ENCODE measurements at places on chromosomes 1 and 21. TPM values are rescaled to one million over a fixed set of nuclear protein-coding genes. Genes with fewer than 3 reads are reported as not detected.

Gene ACTL8
- total RNA-seq = not detected

Gene PSRC1
- total RNA-seq = 1.2 TPM

Gene ZNF669
- total RNA-seq = 11.6 TPM

GRCh38 chr1:215631489-215631888 lies 64.4 kb downstream of the KCTD3 start:
- DNase-seq = no peak

DNA sequence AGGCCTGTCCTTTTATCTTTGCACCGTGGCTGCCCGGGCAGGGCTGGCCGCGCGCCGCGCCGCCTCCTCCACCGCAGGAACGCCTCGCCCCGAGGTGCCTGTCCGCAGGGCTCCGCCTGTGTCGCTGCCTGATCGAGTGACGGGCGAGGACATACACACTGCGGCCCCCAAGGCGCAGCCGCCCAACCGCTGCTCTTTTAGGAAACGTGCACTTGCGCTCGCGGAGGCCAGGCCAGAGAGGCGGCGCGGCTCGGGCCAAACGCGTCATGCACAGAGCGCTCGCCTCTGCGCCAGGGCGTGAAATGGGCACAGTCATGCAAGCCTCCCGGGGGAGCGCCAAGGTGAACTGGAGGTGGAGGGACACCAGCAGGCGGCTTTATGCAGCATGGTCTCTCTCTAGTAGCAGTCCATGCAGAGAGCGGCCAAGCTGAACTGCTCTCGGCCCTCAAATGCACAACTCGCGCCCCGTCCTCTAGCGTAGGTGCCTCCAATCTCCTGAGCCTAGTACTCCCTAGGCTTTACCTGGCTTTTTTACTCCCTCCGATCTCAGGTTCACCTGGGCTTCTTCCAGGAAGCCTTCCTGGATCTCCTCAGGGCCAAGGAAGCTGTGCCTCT lies 12.9 kb downstream of the TRABD2B start:
- no peak for DNase-seq

DNA sequence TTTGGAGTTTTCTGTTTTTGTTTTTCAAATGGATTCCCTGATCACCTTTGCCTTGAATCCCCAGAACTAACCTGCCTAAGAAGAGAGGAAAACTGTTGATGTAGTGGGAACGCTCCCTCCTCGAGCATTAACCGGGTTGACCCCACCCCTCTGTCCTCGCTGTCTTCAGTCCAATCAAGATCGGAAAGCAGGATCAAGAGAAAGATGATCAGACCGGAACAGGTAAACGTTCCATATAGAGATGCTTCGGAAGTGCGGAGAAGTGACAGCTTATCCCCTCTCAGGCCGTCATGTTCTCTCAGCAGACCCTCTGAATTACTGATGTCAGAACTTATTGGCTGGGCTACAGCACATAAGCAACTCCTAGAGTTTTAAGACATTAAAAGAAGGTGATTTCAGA lies 800 bp upstream of the FAM163A start:
- DNase-seq = no peak

DNA sequence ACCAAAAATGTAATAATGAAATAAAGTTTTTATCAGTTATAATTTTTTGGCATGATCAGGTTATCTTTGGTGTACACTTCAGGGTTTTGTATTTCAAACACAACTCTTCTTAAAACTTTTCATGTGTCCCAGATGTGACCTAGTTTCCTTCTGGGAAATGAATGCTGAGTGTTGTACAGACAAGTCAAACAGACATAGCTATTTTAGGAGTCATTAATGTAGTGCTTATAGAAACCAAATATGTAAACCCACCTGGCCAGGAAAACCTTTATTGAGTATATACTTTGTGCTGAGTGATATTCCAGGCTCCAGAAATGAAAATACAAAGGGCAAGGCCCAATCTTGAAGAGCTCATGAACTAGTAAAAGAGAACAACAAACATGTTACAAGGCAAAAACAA lies 25.9 kb upstream of the HOOK1 start:
- DNase-seq = no peak

DNA sequence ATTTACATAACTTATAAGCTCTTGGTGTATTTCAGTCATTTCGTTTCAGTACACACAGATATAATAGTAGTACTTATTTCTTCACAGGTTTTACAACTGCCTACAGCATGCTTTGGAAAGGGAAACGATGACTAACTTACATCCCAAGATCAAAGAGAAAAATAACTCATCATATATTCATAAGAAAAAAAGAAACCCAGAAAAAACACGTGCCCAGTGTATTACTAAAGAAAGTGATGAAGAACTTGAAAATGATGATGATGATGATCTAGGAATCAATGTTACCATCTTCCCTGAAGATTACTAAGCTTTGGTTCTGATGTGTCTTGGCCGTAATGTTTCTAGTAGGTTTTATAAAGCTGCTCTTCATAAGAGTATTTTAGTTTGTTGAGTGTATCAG lies 30.9 kb downstream of the TYW3 start:
- no peak for DNase-seq

GRCh38 chr1:230048322-230048721 lies 18.7 kb upstream of the GALNT2 start:
- no peak for DNase-seq

- no peak for DNase-seq
These were observed 88.4 kb downstream of the SDCCAG8 start for GRCh38 chr1:243343970-243344937.

GRCh38 chr1:26221094-26221493 lies 12.9 kb upstream of the CEP85 start:
- no peak for DNase-seq

GRCh38 chr21:33481314-33481943 lies 1.7 kb upstream of the TMEM50B start:
- no peak for DNase-seq

- no peak for DNase-seq
These were observed 5.8 kb downstream of the C21orf58 start for GRCh38 chr21:46317710-46318463.

- DNase-seq = no peak
These were observed 24.2 kb upstream of the NPL start for GRCh38 chr1:182765391-182765790.

DNA sequence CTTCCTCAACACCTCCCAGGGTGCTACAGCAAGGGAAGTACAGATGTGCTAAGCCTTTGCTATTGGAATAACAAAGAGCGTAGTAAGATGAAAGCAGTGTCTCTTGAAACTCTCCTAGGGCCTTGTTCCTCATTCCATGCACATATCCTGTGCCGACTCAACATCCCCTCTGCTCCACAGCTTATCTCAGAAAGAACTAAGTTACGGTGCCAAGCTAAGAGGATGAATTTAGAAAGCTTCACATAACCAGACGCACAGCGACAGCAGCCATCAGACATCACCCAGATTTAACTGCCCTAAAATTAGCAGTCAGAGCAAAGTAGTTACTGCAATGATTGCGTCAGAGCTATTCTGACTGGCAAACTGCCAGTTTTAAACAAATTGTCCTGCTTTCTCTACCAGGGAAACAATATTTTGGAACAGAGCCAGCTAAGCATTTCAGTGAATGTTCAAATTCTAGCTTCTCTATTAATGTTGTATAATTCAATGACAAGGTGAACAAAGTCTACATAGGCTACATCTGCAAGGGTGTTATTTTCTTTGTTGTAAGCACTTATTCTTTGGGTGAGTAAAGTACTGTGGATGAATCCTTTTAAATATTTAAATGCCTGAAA lies 9.5 kb downstream of the SIPA1L2 start:
- DNase-seq = no peak

DNA sequence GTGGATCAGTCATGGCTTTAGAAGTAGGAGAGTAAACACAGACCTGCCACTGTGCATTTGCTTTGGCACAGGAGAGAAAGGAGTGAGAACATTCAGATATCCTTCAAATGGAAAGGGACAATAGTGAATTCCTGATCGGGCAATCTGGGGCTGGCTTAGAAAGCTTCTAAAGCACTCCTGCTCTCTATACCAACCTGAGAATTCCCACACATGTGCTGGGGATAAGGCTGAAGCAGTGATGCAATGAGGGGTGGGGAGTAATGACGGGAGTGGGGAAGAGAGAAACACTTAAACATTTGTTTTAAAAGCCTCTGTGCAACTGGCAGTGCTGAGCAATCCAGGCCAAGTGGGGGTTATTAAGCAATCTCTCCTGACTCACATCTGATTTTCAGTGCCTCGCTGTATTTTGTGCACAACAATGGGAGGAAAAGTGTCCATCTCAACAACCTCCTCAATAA lies 108.8 kb downstream of the KIAA0319L start:
- no peak for DNase-seq
